Stimulated activated CD8-positive, alpha-beta memory T cell treated with anti-CD3 and anti-CD28 coated beads, Interleukin-7, amount 100 ng/mL, for 24 hours (primary cell): ENCODE measurements at places on chromosomes 5 and 9.

- no peak for DNase-seq
Measured at GRCh38 chr9:107410420-107410819, 79.1 kb downstream of the KLF4 start.

- no peak for DNase-seq
Measured at GRCh38 chr9:128607642-128608350, 48.9 kb downstream of the DYNC2I2 start.

GRCh38 chr5:135743705-135744411, 90.6 kb upstream of the SLC25A48 start:
- DNase-seq = no peak

DNA sequence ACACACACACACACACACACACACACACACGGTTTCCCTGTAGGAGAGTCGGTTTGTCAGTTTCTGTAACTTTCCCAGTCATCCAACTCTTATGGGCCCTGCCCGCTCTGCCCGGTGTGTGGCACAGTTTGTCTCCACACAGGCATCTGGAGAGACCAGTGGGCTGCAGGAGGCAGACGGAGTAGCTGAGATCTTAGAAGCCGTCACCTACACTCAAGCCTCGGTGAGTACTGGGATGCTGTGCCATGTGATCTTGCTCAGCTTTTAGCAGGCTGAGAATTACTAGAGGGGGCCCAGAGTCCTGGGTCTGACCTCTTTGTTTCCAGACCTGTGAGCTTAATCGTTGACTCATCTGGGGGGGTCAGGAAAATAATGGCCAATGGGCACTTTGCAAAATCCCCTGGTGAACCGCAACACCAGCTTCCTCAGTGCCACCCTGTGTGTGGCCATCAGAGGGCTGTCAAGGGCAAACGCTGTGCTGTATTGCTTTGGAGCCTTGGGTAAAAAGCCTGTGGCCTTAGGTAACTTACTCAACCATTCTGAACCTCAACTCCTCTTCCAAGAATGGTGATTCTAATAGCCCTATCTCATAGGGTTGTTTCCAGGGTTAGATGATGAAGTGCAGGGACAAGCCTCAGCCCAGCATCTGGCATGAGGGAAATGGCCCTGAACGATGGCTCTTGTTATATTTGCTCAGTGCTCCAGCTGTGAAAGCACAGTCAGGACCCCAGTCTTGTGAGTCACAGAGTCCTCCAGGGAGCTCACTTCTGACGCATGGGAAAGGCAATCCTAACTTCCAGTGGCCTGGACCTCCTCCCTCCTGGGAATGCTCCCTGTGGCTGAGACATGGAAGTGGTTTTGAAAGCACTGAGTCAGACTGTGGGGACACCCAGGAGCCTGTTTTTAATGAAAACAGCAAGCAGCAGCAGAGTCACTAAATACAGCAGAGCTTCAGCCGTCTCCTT, 45.6 kb downstream of the COL15A1 start:
- DNase-seq = no peak

GRCh38 chr5:45862763-45863162, 166.6 kb upstream of the HCN1 start:
- no peak for DNase-seq

DNA sequence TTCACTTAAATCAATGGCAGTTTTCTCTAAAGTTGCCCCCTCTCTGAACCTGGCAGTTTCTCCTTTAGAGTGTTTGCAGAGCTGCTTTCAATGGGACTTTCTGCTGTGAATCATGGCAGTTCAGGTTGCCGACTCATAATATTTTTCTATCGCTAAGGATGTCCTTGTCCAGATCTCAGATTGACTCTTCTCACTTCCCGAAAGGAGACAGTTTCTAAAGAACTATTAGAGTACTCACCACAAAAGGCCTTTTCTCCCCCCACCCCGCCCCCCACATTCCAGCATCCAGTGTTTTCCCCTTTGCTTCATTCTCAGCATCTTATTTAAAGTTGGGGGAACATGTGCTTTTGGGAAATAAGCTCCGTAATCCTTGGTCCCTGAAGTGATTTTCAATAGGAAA, 443.5 kb upstream of the KLF4 start:
- no peak for DNase-seq

DNA sequence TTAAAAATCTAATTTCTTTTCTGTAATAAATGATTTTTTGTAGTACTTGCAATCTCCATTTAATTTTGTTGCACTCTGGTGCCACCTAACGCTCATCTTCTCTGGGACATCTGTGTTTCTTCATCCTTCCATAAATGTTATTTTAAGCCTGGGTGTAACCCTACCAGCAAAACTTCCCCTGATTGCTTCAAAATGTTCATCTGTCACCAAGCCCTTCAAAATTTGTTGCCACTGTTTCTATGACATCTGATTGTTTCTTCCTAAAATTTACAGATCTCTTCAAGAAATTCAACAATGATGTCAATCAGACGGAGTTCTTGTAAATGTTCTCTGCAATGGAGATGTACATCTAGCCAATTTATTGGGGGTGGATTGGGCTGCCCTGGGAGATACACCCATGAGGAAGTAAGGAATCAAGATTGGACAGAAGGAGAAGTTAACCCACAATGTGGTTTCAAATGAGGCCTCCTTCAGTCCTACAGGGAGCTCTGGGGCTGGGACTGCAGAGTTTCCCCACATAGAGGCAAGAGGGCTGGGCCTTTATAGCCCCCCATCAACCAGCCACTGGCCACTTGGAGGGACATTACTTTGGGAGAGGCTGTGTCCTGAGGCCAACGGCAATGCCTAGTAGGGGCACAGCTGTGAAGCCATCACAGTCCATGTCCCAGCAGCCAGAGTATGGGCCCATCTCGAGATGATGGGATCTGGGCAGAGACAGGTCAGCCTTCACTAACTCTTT, 23.3 kb downstream of the MCTP1 start:
- no peak for DNase-seq

- DNase-seq = no peak
Measured at GRCh38 chr5:14510156-14510734, 71.3 kb upstream of the OTULINL start.

DNA sequence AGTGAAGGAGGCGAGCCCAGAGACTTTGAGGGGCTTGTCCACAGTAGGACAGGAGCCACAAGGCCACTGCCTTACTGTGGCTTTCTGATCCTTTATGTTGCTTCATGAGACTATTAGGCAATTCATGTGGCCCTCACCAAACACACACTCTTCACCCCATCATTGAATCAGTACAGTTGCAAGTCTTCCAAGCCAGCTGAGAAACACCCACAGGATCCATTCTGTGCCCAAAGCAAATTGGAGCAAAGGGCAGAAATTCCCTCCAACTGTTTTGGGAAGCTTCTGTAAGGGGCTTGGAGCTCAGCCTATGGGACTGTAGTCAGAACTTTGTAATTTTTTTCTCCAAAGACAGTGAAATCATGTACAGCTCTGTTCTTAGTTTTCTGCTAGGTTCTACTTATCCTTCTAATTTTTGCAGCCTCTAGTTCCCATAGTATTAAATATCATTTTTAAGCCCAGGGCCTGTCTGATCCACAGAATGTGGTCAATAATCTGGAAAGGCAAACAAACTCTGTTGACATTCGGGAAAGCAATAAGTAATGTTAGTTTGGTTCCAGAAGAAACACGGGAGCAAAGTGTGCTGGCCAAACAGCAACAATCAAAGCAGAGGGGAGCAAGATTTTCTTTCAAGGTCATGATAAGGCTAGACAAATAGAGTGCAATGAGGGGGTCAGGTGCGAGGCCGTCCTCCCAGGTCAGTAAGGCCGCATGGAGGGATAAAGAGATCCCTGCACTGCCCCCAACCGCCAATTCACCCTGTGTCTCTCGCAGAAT, 47.0 kb downstream of the UBE2QL1 start:
- no peak for DNase-seq

DNA sequence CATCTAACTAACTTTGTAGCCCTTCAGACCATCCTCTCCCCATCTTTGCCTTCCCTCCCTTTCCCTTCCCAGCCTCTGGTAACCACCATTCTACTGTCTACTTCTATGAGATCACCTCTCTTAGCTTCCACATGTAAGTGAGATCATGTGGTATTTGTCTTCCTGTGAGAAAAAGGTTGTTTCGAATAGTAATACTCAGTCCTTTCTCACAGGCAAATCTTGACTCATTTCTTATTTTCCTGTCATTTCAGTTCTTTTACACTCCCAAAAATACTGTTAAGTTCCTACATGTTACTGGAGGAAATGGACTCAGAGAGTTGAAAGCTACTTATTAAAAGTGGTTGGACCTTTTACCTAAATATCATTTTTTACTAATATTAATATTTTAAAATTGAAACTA, 82.1 kb downstream of the SLF1 start:
- no peak for DNase-seq

- DNase-seq = no peak
Measured at GRCh38 chr5:143511736-143512135, 108.2 kb upstream of the NR3C1 start.

DNA sequence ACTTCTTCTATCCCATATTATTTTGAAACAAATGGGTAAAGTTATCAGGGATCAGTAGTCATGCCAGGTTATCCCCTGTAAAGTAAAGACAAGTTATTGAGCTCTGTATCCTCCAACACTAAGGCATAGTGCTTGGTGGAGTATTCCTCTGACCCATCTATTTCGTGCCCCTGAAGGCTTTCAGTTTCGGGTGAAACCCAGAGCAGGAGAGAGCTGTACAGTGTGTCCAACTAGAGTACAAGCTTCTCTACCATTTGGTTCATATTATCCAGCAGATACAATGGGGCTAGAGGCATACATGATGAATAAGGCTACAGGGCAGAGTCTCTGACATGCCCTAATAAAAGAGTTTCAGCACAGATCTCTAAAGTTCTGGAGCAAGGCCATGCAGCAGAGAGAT, 3.2 kb upstream of the SLC22A4 start:
- DNase-seq = no peak
